Caco-2 (cell line): ENCODE measurements at places on chromosomes 2 and 18. TPM values are rescaled to one million over a fixed set of nuclear protein-coding genes. Genes with fewer than 3 reads are reported as not detected.

CCBE1 gene
- 0.09 and 0.44 TPM in 2 replicates for total RNA-seq

- DNase-seq, result no peak
These were observed 6.7 kb downstream of the TUBB6 start for GRCh38 chr18:12314591-12315305.

- DNase-seq, result no peak
These were observed 1.8 kb upstream of the CD302 start for GRCh38 chr2:159799833-159800232.

- no peak for DNase-seq
These were observed 29.3 kb upstream of the DYNAP start for GRCh38 chr18:54561706-54562267.

GRCh38 chr2:168573128-168573903 is 117.2 kb downstream of the CERS6 start:
- DNase-seq, result no peak

DNA sequence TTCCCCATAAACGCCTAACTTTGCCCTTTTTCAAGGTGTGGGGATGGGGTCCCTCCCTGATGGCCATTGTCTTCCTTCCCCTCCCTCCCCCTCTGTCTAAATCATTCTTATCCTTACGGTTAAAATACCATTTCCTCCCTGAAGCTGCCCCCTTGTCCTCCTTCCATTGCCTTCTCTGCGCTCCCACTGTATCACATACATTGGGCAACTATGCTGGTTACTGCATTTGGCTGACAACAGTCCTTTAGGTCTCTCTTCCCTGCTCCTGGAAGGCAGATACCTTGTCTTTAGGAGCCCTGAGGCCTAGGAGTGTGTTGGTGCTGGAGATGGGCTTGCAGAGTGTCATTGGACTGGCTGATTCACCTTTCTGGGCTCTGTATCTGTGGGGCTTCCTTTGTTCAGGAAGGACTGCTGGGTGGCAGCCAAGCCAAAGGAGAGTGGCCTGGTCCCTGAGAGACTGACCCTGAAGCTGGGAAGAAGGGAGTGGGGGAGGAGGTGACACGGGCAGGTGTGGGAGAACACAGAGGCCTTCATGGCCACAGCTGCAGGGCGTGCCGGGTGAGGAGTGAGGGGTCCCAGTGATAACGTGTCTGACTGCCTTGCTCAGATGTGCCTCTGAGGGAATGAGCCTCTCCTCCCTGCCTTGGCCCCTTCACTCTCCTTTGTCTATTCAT is 2.2 kb downstream of the WNT6 start:
- peak; percentile 38 for DNase-seq

GRCh38 chr2:75560022-75560767 is 544 bp downstream of the EVA1A start:
- DNase-seq, result no peak

DNA sequence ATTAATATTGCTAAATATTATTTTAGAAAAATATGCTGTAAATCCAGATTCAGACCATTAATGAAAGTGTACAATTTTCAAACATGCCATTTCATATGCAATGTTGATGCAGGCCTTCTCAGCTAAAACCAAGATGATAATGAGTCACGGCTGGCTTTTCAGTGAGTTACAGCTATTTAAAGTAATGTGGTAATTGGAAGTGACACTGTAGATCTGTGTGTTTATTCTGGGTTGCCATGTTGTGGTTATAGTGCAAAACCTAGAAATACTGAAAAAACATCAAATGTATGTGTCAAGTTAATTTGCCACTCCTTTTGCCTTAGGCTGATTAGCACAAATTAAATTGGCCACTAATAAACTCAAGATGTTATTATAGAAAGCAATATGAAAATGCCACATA is 506.6 kb downstream of the ERBB4 start:
- DNase-seq, result no peak

CXCR1 gene
- not detected in 2 replicates for total RNA-seq

DNA sequence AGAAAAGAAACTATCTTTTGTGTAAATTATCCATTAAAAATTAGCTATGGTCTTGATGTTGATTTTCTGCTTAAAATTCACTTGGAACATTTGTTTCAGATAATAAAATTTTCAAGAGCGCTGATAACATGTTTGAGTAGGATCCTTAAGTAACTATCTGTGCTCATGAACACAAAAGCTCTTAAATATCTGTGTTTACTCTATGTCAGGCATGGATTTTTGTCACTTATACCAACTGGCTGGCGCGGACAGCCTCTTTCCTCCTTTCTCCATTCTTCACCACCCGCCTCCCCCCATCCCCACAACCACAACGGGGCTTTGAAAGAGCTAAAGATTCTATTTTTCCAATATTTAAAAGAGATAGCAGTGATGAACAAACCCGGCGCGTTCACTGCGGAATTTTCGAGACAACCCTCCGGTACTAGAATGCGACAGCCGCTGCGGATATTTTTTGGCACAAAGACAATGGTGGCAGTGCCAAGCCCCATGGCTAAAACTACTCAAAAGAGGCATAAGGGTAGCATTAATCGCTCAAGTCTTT is 181.5 kb downstream of the TCF4 start:
- no peak for DNase-seq

DNA sequence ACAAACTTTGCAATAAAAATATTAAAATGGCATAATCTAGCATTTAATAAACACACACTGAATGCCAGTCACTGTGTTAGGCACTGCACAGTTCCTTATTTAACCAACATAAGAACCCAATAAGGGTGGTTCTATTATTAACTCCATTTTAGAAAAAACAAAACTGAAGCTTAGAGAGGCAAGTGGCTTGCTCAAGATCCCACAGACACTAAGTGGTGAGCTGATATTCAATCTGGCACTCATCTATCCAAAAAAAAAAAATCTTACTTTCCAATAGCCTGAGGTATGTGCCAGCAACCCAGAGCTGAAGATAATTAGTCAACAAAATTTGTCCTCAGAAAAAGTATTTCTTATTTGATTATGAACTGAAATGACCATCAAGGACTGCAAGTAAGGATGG is 799 bp downstream of the CYTIP start:
- no peak for DNase-seq

CABYR gene
- 3.3 and 4.4 TPM in 2 replicates for total RNA-seq

GRCh38 chr2:189951791-189952535 is 110.6 kb downstream of the MSTN start:
- DNase-seq, result no peak

- DNase-seq, result no peak
These were observed 41.0 kb downstream of the ABHD3 start for GRCh38 chr18:21663578-21663977.

- DNase-seq, result no peak
These were observed 35.2 kb downstream of the MOGAT1 start for GRCh38 chr2:222706616-222707015.

DNA sequence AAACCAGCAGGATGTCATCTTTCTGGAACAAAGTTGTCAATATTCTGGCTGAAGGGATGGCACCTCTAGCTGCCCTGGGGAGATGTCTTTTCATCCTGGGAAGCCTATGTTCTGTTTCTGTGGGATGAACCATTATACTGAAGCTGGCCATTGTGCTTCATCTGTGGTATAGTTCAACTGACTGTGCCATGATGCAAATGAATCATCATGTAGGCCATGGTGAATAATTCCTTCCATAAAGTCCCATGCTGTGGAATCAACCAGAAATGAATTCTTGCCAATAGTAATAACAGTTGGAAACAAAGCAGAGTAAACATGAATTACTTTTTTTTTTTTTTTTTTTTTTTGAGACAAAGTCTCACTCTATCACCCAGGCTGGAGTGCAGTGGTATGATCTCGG is 64.1 kb upstream of the CNGA3 start:
- DNase-seq, result no peak

DNA sequence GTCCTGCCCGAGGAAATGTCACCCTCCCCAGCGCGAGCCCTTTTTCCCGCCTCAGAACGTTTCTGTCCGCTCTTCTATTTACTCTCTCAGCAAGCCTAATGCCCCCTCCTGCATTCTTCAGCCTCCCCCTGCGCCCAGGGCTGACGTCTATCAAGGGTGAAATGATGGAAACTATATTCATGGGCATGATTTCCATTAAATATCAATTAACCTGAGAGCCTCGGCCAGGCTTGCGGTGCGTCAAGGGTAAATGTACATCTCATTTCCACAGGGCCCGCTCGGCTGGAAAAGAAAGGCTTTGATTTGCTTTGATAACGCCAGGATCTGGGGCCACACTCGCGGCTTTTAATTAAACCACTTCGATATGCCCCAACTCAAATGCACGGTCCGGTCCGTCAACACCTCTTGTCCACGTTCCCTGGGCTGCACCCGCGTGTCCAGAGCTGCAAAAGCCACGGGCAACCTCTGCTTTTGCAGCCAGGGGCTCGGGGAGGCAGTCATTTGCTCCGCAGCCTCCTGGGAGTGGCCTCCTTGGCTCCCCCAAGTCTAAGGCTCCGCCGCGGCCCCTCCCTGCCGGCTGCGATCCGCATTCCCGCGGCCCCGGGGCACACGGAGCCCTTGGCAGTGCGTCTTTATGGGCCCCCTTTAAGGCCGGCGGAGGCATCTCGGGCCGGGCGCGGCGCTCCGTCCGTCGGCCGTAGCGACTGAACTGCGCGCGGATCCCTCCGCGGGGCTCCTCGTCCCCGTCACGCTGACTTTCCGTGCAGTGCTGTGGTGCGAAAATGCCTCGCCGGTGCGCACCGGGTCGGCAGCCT is at the start of gene HOXD8:
HOXD8 (plus strand) TSS at position 724 of the 815 bp plus-strand sequence. CDS start 662 bp downstream, outside the sequence.
- DNase-seq, result peak; percentile 53

GRCh38 chr2:30298302-30298701 is 67.0 kb downstream of the LBH start:
- no peak for DNase-seq

GAL3ST2 gene
- 6.0 and 6.8 TPM in 2 replicates for total RNA-seq

GRCh38 chr2:54360055-54360792 is 95.9 kb upstream of the SPTBN1 start:
- DNase-seq, result no peak

DNA sequence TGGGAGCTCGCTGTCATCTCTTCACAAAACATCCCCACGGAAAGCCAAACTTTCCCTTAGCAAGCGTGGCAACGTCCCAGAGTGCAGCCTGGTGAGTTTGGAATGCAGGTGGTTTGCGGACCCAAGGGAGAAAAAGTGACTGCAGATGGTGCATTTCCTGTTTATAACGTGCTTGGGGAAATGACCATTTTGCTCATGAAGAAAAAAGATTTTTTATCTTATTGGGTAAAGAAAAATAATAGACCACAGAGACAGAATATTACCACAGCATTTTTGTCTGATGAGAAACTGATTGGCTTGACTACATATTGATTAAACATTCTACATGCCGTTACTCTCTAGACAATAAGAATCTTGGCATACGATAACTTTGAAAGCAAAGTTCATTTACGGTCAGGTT is 136.5 kb downstream of the COPS8 start:
- DNase-seq, result no peak

GRCh38 chr2:31475692-31476091 is 61.1 kb upstream of the XDH start:
- DNase-seq, result no peak

GRCh38 chr2:231336236-231336635 is 59.3 kb upstream of the B3GNT7 start:
- no peak for DNase-seq

EN1 gene
- total RNA-seq, result 0.16 and 0.37 TPM in 2 replicates

NMUR1 gene
- total RNA-seq, result not detected in 2 replicates

DNA sequence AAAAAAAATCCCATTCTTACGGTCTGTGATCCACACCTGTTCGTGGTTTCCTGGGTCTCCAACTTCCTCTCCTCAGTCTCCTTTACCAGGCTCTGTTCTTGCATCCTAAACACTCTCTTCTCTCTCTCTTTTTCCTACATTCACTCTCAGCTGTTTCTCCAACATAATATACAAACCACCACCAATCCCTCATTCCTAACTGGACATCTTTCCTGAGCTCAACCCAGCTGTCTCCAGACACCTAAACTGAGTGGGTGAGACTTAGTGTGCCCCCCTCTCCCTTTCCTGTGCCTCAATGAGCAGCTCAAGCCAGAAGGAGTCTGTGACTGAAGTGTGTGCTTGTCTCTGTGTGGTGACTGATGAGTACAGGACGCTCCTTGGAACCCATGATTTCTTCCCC is 59.4 kb downstream of the LIPG start:
- DNase-seq, result no peak

GRCh38 chr2:62305421-62306176 is 109.7 kb downstream of the B3GNT2 start:
- DNase-seq, result no peak

- no peak for DNase-seq
These were observed 101.0 kb upstream of the DNER start for GRCh38 chr2:229815342-229815741.

GRCh38 chr18:2204736-2205135 is 366.6 kb downstream of the METTL4 start:
- DNase-seq, result no peak
